ENCODE measurements at places on chromosomes 3 and 15.

GRCh38 chr3:38268087-38268486 lies 2.5 kb downstream of the SLC22A13 start:
- no peak for DNase-seq

- no peak for DNase-seq
Measured at GRCh38 chr3:45690336-45691035, 1.3 kb downstream of the SACM1L start.

- DNase-seq, result no peak
Measured at GRCh38 chr3:172752651-172753050, 2.1 kb downstream of the ECT2 start.

DNA sequence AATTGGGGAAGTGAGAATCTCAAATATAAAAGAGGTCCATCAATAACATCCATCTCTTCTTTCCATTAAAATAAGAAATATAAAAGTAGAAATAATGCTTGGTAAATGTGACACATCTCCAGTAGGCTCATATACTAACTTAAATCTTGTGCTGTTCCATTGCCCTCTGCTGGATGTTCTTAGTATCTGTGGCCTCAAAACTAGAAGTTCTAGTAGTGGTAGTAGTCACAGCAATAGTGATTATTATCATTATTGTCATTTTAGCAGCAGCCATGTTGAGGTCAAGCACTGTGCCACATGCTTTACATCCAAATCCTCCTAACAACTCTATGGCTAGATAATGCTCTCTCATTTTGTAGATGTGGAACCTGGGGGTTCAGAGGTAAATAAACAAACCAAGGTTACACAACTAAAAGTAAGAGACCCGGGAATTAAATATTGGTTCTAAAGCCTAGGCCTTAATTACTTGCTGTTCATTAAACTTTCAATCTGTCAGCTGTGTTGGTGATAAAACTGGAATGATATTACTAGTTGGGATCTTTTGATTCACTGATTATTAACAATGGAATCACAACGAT lies 20.2 kb upstream of the BTLA start:
- DNase-seq, result no peak

- DNase-seq, result no peak
Measured at GRCh38 chr3:25775936-25776335, 7.3 kb downstream of the NGLY1 start.

GRCh38 chr15:51088585-51088984 lies 6.1 kb downstream of the TNFAIP8L3 start:
- no peak for DNase-seq

DNA sequence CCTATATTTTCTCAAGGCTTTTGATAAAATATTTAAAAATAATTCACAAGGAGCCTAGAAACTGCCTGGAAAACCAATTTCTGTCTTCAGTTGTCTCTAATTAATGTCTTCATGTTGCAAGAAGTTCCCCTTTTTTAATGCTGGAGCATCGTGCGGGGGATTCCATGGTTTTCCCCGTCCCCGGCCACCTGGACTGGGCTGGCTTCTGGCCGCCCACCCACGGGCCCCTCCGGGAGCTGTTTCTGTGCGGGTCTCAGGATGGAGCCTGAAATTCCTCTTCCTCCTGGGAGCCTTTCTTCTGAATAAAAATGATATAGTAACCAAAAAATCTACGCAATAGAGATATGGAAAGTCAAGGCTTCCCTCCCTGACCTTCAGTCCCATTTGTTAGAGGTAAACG lies 8.1 kb upstream of the LRRK1 start:
- DNase-seq, result no peak

- no peak for DNase-seq
Measured at GRCh38 chr3:145752576-145752975, 408.4 kb downstream of the PLOD2 start.

DNA sequence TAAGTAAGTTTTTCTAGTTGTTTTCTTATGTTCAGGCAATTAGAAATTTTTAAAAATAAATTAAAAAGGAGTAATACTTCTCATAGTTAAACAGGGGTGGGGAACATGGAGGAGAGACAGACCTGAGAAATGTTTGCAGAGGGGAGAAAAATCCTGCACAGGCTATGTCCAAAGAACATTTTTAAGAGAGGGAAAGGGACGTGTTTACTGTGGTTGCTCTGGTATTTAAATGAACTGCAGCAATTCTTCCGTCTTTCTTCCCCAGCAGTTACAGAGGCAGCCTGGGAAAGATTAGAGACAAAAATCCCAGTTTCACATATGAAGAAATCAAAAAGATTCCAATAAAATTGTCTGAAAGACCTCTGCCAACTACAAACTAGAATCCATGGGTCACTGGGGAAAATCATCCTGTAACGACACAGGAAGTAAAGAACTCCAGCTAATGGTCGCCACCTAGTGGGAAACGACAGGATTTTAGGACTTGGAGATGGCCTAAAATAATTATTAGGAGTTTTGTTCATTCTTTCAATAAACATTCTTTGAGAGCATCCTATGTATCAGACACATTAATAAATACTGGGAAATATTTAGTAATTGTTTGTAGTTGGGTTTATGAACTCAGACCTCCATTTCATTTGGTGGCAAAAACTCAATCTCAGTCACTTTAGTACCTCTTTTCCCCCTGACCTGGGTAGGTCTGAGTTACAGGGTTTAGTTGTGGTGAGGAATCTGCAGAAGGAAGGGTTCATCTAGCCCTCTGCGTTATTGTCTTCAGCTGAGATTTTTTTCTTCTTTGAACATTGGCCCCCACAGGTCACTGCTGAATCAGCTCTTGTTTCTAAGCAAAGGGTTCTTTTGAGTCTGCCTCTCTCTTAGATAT lies 69.9 kb upstream of the GOLIM4 start:
- no peak for DNase-seq

- no peak for DNase-seq
Measured at GRCh38 chr15:64013179-64014062, 32.9 kb downstream of the DAPK2 start.

DNA sequence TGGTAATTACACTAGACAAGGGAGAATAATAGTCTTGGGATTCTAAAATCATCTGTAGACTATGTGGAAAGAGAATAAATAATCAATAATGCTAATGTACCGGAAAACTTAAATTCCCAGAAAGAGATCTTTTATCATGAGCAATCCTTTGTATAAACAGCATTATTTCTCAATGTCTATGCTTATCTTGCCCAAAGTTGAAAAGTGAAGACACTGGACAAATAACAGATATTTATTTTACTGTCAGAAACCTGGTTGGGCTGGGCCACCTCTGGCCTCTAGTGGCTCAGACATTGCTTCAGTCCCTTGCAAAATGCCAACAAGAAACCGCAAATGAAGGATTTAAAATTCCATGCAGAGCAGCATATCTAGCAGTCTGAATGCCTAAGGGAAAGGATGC lies 409.9 kb downstream of the FHIT start:
- no peak for DNase-seq

DNA sequence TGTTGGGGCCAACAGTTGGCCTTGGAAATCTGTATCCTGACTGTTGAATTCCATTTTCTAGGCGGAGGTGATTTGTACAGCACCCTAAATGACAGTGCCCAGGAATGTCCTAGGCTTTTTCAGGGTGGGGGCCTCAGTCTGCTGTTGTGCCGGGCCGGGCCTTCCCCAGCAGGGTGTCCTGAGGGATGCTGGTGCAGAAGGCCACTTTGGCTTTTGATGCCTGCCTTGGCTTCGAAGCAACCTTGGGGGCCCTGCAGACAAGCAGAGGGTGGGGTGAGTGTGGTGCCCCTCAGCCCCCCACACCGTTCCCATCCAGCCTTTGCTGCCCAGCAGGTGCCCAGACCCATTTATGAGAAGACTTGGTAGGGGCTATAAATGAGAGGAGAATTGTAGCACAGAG lies 33.0 kb downstream of the SYNM start:
- no peak for DNase-seq

DNA sequence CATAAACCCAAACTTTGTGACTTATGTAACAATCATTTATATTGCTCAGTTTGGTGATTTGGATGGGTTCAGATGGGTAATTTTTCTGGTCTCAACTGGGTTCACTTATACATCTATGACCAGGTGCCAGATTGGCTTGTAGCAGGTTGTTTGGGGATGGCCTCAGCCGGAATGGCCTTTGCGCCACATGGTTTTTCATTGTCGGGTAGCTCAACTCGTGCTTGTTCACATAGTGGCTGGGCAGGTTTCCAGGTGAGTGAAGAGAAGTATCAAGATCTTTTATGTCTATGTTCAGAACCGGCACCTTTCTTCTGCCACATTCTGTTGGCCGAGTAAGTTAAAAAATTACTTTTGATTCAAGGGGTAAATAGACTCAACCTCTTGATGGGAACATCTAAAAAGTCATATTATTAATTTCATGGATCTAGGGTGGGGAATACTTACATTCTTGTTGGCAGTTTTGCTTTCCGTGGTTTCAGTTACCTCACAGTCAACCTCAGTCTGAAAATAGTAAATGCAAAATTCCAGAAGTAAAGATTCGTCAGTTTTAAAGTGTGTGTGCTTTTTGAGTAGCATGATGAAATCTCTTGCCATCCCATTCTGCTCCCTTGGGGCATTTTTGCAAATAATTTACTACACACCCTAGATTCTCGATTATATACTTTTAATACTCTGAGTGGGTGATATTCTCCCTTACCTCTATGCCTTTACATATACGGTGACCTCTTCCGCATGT lies 745.7 kb upstream of the CCDC54 start:
- no peak for DNase-seq

Measured in stimulated activated CD8-positive, alpha-beta memory T cell treated with anti-CD3 and anti-CD28 coated beads, Interleukin-12 subunit alpha, Interleukin-12 subunit beta, amount 100 ng/mL, for 4 hours (primary cell).